ENCODE measurements at places on chromosomes 7 and 10.
A peak's percentile ranks its signal among the peaks of the same experiment; 100 is the strongest.

DNA sequence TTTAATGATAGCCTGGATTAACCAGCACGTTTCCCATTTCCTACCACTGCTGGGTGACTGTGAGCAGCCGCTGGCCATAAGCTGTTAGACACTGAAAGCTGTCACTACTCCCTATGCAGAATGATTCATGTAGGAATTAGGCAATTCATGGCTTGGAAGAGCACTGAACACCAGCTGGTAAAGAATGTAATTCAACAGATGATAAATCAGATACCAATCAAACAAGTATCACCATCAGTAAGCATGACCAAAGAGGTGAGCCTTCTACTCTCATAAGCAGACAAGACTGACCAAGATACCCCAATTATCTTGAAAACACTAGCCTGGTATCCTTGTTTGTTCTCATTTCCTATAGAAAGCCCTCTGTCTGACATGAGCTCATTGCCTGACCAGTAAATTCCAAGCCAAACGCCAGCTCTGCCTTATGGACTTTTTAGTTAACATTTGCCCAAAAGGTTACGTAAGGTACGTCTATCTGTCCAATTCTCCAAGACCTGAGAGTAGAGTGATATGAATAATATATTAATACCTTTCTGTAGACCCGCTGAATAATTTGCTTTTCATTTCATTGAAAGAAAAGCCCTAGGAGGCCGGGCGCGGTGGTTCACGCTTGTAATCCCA lies 127.7 kb downstream of the ELMO1 start:
- no peak overlapping the region for H3K27ac ChIP-seq
- H3K4me3 ChIP-seq: no peak overlapping the region
- no peaks in the 10 kb centered on the region for H3K27me3 ChIP-seq
- no peak for DNase-seq

DNA sequence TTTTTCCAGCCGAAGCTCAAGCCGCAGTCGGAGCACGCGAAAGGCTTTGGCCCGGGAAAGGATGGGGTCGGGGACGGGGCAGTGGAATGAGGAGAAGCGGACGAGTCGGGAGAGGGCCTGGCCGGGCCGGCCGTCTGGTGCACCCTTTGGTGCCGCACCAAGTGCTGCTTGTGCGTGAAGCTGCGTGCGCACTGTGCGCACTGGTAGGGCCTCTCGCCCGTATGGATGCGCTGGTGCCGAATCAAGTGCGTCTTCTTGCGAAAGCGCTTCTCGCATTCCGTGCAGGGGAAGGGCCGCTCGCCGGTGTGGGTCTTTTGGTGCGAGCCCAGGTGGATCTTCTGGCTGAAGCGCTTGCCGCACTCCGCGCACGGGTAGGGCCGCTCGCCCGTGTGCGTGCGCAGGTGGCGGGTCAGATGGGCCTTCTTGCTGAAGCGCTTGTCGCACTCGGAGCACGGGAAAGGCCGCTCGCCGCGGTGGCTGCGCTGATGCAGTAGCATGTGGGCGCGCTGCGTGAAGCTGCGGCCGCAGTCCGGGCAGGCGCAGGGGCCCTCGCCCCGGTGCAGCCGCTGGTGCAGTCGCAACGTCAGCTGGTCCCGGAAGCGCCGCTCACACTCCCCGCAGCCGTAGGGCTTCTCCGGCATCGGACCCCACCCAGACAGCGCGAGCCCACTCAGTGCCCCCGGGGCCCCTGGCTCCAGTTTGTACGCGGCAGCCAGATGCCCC lies 7.8 kb downstream of the ZNF467 start:
- no peak overlapping the region for H3K27ac ChIP-seq
- H3K27me3 ChIP-seq: peaks cover 94% of the 10 kb centered on the region
- peak overlapping the region; percentile 56 for H3K4me3 ChIP-seq
- peaks cover 10% of the 10 kb centered on the region for H3K4me1 ChIP-seq
- H3K36me3 ChIP-seq: peaks cover 6% of the 10 kb centered on the region

GRCh38 chr10:110420401-110421193 lies 77.1 kb upstream of the DUSP5 start:
- H3K36me3 ChIP-seq: no peaks in the 10 kb centered on the region
- DNase-seq: no peak
- H3K27me3 ChIP-seq: no peaks in the 10 kb centered on the region
- no peaks in the 10 kb centered on the region for H3K4me1 ChIP-seq
- no peak overlapping the region for H3K27ac ChIP-seq

GRCh38 chr7:126370038-126370668 lies 882.6 kb downstream of the GRM8 start:
- no peak overlapping the region for H3K27ac ChIP-seq
- H3K27me3 ChIP-seq: no peaks in the 10 kb centered on the region
- H3K4me1 ChIP-seq: no peaks in the 10 kb centered on the region
- no peaks in the 10 kb centered on the region for H3K36me3 ChIP-seq
- DNase-seq: no peak

- H3K4me1 ChIP-seq: peaks cover 7% of the 10 kb centered on the region
- no peaks in the 10 kb centered on the region for H3K27me3 ChIP-seq
- DNase-seq: no peak
- H3K36me3 ChIP-seq: peaks cover 4% of the 10 kb centered on the region
These were observed 104.5 kb upstream of the PRSS58 start for GRCh38 chr7:142362349-142362748.

GRCh38 chr7:152370297-152370696 lies 65.5 kb downstream of the KMT2C start:
- no peaks in the 10 kb centered on the region for H3K27me3 ChIP-seq
- peaks cover 9% of the 10 kb centered on the region for H3K36me3 ChIP-seq
- no peak for DNase-seq
- no peak overlapping the region for H3K27ac ChIP-seq

DNA sequence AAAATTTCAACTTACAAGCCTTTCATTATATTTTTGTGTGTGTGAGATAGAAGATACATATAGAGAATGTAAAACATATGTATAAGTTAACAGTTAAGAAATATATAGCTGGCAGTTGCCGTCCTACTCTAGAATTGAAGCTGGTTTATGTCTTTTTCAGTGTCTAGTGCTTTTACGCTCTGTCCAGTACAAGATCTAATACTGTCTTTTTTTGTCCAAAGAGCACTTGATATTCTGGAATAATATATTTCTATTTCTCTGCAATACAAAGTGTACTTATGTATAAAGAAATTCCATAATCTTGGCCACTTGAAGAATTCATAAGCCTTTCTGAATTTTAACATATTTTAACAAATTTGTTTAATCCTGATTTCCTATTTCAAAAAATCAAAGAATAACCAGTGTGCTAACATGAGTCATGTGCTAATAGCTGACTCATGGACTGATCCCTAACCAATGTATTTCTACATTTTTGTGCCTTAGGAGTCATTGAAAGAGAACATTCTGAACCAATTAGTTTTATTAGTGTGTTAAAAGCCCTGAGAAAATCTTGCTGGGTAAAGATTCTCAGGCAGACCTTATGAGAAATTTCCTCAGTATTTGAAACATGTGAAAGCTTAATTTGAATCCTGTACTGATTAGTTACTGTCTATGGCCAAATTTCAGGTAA lies 73.2 kb upstream of the CCAR1 start:
- H3K36me3 ChIP-seq: peaks cover 20% of the 10 kb centered on the region
- no peak overlapping the region for H3K27ac ChIP-seq
- no peaks in the 10 kb centered on the region for H3K27me3 ChIP-seq
- DNase-seq: no peak
